Smooth muscle cell of the pulmonary artery (primary cell): ENCODE measurements at places on chromosomes 12 and 14. TPM values are rescaled to one million over a fixed set of nuclear protein-coding genes. Genes with fewer than 3 reads are reported as not detected.

Gene ALX1
- total RNA-seq, result not detected in 2 replicates

Gene NTN4
- total RNA-seq, result 130 and 302 TPM in 2 replicates

Gene EPYC
- total RNA-seq, result not detected in 2 replicates

Gene MYBPC1
- under 0.01 TPM in 1 of 2 replicates, not detected in the other for total RNA-seq

Gene PPP1R1A
- not detected in 2 replicates for total RNA-seq

Gene C12orf54
- not detected in 2 replicates for total RNA-seq

Gene CLMN
- 1.4 and 1.6 TPM in 2 replicates for total RNA-seq

Gene LYSET
- total RNA-seq, result 6.7 and 9.0 TPM in 2 replicates

Gene IFI27
- 9.1 and 10.9 TPM in 2 replicates for total RNA-seq

Gene PPP1R36
- total RNA-seq, result 0.39 and 1.2 TPM in 2 replicates

Gene HOXC12
- not detected in 2 replicates for total RNA-seq

Gene SERPINA4
- total RNA-seq, result not detected in 2 replicates

Gene LGR5
- total RNA-seq, result 0.03 and 2.2 TPM in 2 replicates

Gene PLEKHG7
- not detected in 2 replicates for total RNA-seq

Gene PTPN6
- total RNA-seq, result 0.13 and 0.30 TPM in 2 replicates

Gene SERPINA10
- total RNA-seq, result not detected in 2 replicates

Gene OR6S1
- total RNA-seq, result not detected in 2 replicates

Gene CABP1
- 1.6 and 21.4 TPM in 2 replicates for total RNA-seq

Gene SLC5A8
- not detected in 2 replicates for total RNA-seq
